Left renal cortex interstitium (tissue), 4 donors: ENCODE measurements at places on chromosomes 6 and 20. TPM values are rescaled to one million over a fixed set of nuclear protein-coding genes. Genes with fewer than 3 reads are reported as not detected.

DNA sequence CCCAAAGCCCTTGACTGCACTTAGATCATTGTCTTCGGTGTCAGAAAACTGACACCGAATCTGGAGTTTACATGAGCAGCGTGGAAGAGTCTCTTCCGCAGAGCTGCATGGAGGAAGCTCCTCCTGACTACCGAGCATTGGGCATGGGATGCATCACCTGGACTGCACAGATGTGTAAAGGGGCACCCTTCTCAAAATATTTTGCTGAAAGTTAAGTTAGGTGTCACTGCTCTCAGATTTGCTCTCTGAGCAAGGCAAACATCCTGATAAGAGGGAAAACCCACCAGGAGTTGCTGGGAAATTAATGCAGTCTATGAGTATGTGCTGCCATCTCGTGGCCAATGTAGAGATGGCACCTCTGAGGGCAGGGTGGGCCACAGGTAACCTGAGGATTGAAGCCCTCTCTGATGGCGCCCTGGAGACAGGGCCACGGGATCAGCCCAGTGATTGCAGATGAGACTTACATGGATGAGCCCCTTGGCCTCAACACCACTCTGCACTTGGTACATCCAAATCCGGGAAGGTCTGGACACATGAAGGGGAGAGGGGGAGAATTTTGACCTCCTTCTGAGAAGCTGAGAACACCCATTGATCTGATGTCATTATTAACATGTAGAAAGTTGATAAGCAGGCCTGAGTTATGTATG lies 129.9 kb downstream of the LPA start:
- peak; percentile 58 for DNase-seq

GRCh38 chr6:49054311-49054710 lies 408.7 kb downstream of the MMUT start:
- DNase-seq, result no peak

DNA sequence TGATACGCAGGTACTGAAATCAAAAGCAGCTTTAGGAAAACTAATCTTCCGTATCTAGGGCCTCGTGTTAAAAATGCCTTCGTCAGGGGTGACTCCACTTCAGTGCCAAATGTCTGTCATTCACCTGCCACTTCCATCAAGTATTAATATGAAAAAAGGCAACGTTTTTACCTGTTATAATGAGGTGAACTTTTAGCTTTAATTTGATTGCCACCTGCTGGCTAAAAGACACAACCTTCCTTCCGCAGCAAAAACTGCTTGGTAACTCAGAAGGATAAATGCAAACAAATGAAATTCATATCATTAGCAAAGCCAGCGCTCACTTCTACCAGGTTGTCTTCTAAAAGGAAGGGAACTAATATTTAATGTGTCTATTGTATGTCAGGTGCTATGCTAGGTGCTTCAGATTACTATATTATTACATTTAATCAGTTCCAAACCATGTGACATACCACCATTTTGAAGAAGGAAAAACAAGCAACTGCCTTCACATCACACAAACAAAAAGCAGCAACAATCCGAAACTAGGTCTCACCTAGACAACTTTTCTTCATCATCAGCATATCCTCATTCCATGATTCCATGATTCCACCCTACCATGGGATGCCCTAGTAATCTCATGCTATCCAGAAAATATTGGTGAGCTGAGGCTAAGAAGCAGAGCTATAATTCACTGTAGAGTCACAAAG lies 20.6 kb upstream of the ARHGAP18 start:
- no peak for DNase-seq

DOK5 gene
- polyA plus RNA-seq, result 8.6 TPM

- no peak for DNase-seq
These were observed 4.8 kb upstream of the MOCS1 start for GRCh38 chr6:39938773-39939654.

ADGRB3 gene
- polyA plus RNA-seq, result 2.9 TPM

DNA sequence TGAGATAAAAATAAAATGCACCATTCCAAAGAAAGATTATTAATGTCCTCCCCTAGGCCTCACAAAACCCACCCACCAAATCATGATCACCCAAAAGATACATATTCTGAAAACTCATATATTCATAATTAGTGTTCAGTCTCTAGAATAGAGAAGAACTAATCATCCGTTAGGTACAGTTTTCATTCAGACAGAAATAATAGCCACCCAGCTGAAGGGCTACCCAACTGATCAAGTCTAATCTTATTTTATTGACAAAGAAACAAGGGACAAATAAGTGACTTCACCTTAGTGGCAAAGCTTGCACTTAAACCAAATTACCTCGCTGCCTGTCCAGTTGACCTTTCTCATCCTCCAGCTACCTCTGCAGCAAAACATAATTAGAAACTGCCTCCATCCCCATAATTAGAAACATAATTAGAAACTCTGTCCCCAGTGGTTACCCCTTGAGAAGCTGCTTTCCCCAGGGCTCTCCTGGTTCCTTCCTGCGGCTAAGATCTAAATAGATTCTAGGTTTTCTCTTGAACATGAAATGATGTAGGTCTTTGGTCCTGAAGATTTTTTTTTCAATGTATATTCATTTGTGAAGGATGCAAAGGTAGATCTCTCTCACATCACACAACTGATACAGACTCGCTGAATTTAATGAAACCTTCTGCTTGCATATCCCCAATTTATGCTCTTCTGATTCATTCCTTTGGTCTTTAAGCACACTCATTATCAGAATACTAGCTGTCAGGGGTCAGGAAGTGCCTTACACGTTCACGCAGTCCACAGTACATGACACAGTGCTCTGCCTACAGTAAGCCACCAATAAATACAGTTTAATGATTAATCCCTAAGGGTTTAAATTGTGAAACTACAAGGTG lies 46.3 kb downstream of the HBS1L start:
- no peak for DNase-seq

DNA sequence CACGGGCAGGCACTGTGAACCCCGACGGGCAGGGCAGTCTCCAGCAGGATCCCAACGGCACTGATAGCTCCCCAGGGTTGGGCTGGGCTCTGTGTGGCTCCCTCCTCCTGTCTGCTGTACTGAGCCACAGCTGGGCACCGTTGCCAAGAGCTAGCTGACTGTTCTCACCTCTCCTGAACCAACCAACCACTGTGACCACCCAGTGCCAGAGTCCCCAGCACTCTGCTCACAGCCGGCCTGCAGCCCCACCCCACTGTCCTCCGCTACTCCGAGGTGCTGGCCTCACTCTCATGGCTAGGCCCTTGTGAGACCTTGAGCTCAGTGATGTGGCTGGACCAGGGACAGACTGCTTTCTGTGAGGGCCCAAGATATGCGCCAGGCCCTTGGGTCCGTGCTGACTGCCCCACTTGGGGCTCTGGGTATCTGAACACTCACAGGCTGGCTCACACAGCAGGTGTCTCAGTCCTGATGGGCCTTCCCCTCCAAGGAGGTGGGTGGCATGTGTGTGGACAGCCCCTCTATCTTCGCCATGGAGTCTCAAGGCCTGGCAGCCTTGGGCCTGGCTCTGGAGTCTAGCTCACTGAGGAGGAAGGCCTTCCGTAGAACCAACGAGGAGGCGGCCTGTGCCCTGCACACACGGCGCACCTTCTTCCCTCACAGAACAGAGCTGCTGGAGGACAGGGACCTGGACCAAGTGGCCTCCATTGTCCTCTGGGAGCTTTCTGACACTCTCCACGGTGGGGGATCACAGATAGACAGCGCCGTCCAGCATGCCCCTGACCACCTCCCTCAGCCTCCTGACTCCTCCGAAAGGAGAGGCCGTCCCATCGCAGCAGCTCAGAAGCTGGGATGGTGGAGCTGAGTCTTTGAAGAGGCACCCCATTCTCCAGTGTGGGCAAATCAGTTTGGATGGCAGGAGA lies 53.5 kb downstream of the TCP11 start:
- no peak for DNase-seq

GRCh38 chr20:38825901-38826625 lies 20.6 kb downstream of the PPP1R16B start:
- DNase-seq, result no peak

DNA sequence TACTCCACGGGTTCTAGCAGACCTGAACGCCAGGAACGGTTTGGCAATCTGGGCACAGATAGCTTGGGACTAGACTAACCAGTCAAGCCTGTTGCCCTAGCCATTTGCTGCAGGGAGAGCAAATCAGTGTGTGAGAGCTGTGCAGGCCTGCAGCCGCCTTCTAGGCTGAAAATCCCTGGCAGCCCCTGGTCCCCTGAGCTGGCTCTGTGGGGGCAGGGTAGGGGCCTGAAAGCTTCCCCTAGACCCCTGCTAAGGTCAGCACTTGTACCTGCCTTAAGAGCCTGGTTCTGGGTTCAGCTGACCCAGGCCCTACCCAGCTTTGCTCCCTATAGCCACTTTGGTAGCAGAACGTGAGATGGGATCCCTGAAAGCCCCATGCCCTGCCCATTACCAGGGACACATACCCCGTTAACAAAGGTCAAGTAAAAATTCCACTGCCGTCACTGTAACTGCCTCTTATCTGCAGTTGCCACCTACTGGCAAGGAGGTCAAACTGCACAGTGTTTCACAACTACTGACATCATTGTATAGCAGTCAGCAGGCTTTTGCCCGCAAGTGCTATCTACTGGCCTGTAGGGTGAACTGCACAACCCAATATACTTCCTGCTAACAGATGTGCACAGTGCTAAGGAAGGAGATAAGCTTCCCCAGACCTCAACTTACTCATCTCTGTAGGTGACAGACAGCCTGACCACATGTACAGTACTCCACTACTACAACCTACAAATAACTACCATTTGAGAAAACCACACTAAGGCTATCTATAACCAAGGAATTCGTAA lies 95.1 kb upstream of the OLIG3 start:
- DNase-seq, result no peak

- DNase-seq, result no peak
These were observed 29.2 kb downstream of the JAG1 start for GRCh38 chr20:10644458-10645204.

- no peak for DNase-seq
These were observed 12.2 kb upstream of the NCOA3 start for GRCh38 chr20:47489448-47489872.

- no peak for DNase-seq
These were observed 18.1 kb upstream of the ZBP1 start for GRCh38 chr20:57638173-57638894.

DNA sequence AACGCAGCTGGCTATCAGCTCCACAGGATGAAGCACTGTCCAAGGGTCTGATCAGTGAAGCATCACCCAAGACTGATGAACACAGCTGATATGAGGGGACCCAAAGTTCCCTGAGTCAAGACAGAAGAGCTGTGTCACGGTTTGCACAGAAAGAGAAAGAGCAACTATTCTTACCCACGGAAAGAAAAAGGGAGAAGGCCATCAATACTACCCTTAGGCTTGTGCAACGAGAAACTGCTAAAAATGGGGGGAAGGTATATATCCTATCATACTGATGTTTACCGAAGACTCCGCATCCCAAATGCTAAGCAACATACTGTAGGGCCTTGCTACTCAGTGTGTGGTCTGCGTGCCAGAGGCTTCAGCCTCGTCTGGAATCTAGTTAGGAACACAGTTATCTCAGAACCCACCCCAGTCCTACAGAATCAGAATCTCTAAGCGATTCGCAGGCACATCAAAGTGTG lies 665 bp downstream of the FASTKD5 start:
- DNase-seq, result no peak

DNA sequence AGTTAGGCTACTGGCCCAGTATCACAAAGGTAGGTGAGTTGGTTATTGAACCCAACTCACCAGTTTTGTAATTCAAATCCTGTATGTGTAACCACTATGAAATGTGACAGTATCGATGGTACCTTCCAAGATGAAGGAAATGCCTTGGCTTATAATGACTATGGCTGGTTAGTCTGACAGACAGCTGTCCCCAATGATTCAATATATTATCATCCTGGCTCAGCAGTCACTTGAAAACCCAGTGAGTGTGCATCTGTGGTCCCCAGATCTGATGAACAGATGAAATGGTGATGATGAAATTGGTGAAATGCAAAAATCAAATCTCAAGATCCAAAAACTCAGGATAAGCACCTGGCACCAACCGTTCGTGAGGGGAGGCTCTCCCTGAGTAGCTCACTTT lies 54.8 kb downstream of the TNFRSF21 start:
- no peak for DNase-seq

- no peak for DNase-seq
These were observed 6.1 kb upstream of the TXLNB start for GRCh38 chr6:139297921-139298320.

ADAM33 gene
- polyA plus RNA-seq, result 6.1 TPM

- no peak for DNase-seq
These were observed 1.4 kb downstream of the NCOA7 start for GRCh38 chr6:125792172-125792571.

ZNF311 gene
- polyA plus RNA-seq, result 6.6 TPM

GRCh38 chr6:75830959-75831885 lies 82.2 kb downstream of the MYO6 start:
- DNase-seq, result no peak

TRIM40 gene
- polyA plus RNA-seq, result not detected

DNA sequence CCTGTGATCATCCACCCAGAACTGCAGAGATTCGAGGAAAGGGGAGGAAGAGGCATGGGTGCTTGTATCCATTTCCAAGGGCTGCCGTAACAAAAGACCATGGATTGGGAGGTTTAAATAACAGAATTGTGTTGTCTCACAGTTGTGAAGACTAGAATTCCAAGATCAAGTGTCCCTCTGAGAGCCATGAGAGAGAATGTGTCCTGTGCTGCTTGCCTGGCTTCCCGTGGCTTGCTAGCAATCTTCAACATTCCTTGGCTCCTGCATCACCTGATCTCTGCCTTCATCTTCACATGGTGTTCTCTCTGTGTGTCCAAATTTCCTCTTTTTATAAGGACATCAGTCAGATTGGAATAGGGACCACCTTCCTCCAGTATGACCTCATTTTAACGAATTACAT lies 69.8 kb downstream of the CDC40 start:
- DNase-seq, result no peak

FAM50B gene
- polyA plus RNA-seq, result 16.2 TPM

DNA sequence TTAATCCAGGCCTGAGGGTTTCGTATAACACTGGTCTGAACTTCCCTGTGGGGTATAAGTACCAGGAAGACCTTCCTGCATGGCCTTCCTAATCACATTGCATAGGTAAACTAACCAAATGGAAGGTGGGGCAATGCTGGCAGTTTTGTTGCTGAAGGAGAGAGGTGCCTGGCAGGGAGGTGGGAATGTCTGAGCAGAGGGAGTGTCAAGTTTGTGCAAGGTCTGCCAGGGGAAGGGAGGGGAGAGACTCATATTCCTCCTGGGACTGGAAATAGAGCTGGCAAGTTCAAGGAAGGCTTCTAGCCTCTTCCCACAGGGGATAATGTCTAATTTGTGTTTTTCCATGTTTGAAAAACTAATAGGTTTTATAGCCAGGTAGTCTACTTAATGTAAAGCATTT lies 70.6 kb downstream of the HDDC2 start:
- DNase-seq, result no peak

GRCh38 chr6:96276856-96277255 lies 244.8 kb upstream of the UFL1 start:
- DNase-seq, result no peak
